ENCODE measurements at places on chromosomes 2 and 18.

GRCh38 chr2:158239271-158239670, 137.6 kb downstream of the UPP2 start:
- no peak for DNase-seq

DNA sequence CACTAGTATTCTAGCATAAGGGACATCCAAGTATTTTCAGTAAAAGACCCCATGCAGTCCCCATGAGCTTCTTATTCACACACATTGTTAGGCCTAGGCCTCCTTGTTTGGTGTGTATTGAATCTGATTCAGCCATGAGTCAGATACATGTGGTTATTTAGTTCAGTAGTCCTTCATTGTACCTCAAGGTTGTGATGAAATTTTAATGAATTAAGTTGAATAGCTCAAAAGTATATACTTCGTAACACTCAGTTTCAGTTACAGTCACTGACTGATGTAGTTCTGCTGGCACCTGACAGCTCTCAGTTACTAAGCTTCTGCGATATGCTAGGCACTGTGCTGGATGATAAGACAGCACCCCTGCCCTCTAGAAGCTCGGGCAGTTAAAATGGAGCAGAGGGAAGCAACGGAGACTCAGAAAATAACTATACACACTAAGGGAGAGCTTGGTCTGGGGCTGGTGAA, 86.4 kb downstream of the XRCC5 start:
- no peak for DNase-seq

DNA sequence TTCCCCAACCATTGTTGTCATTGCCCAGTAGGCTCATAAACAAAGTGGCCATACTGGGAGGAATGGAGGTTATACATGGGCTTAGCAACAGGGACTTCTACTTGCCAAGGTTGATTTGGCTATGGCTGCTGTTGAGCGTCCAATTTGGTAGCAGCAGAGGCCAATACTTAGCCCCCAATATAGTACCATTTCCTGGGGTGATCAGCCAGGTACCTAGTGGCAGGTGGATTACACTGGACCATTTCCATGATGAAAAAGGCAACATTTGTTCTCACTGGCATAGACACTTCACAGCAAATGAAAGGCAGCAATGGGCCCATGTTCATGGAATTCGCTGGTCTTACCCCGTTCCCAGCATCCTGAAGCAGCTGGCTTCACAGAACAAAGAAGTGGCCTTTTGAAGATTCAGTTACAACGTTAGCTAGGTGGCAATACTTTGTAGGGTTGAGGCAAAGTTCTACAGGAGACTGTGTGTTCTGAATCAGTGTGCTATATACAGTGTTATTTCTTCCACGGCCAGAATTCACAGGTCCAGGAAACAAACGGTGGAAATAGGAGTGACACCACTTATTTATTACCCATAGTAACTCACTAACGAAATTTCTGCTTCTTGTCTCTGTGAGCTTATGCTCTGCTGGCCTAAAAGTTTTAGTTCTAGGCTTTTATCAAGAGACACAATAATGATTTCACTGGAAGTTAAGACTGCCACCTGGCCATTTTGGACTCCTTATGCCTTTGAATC, 37.5 kb downstream of the FBXO11 start:
- no peak for DNase-seq

DNA sequence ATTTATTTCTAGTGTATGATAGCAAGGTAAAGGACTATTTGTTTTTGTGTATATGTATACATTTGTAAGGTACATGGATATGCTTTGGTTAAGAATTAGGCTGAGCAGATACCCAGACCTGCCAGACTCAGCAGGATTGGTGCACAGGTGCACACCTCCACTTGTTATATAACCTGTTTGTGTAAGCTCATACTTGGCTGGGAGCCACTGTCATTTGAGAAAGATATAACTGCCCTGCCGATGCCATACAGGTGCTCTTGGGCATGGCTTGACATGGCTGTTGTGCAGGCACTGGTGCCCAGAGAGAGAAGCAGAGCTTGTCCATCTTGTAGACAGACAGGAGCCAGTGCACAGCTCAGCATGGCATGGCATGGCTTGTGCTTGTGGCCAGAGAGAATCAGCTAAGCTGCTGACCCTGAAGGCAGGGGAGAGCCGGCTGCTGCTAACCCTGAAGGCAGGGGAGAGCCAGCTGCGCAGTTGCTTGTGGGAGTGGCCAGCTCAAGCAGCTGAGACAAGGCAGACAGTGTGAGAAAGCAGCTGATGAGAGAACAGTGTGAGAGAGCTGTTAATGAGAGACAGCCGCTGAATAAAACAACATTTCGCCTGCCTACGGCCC, 136.5 kb downstream of the RNF144A start:
- no peak for DNase-seq

GRCh38 chr2:27587025-27587424, 4.2 kb downstream of the ZNF512 start:
- no peak for DNase-seq

DNA sequence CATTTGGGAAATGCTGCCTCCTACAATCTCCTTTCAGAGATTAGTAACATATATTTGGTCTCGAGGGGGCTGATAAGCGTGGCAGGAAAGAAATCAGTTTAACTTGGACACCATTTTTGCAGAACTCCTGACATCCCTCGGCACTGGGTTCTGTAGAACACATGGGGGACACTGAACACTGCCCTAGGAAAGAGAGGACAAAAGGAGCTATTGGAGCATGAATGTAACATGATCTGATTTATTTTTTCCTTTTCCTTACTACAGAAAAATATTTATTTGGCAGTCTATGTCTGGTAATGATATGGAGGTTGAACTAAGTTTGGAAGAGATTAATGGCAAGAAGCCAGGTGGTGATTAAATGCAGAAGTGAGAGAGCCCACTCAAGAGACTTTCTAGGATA, 153.8 kb downstream of the AFF3 start:
- DNase-seq, result no peak

- DNase-seq, result no peak
These were observed 133.8 kb downstream of the AGAP1 start for GRCh38 chr2:235627682-235628081.

DNA sequence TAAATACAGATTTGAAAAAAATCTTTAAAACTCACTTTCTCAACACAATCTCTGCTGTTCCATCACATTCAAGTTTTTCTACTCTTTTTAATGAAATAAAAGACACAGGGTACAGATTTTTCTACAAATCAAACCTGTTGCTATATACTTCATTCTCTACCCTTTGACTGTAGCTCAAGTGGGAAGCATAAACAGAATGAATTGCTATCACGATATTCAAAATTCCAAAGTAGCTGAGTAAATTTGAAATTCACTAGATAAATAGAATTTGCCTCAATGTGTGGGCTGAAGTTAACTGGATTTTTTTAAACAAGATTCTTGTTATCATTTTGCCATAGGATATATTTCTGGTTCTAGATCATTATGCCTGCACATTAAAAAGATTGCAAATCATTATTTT, 185.9 kb downstream of the ZNF521 start:
- DNase-seq, result no peak
